ENCODE measurements at places on chromosomes 1 and 21.
A peak's percentile ranks its signal among the peaks of the same experiment; 100 is the strongest.

GRCh38 chr21:17786851-17787181 lies 32.3 kb downstream of the C21orf91 start:
- no peak for DNase-seq

DNA sequence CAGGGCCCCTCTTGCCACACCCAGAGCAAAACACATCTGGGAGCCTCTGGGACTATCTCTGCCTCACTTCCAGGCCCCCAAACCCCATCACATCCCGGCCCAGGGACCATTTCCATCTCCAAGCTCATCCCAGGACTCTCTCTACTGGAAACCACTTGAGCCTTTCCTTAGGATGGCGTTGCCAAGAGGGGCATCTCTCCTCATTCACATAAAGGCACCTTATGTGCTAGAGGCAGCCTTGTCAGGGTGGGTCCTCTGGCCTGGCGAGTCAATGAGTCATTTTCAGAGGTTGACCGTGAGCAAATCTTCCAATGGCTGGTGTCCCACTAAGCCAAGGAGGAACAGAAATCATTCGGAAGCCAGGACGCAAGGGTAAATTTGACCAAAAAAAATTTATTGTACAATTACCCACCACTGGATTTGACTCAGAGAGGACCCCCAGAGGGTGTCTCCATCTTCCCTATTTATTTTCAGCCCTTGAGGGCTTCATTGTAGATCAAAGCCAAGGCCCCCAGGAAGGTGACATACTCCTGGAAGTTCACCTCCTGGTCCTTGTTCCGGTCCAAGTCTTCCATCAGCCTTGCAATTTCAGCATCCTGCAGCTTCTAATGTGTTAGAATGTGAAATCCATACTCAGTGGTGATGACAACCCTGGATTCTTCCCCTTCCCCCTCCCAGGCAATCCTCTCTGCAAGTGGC lies 1.4 kb downstream of the S100A6 start:
- no peak for DNase-seq

- peak; percentile 88 for DNase-seq
Observed at GRCh38 chr1:39539252-39539790, 37.3 kb downstream of the PABPC4 start.

DNA sequence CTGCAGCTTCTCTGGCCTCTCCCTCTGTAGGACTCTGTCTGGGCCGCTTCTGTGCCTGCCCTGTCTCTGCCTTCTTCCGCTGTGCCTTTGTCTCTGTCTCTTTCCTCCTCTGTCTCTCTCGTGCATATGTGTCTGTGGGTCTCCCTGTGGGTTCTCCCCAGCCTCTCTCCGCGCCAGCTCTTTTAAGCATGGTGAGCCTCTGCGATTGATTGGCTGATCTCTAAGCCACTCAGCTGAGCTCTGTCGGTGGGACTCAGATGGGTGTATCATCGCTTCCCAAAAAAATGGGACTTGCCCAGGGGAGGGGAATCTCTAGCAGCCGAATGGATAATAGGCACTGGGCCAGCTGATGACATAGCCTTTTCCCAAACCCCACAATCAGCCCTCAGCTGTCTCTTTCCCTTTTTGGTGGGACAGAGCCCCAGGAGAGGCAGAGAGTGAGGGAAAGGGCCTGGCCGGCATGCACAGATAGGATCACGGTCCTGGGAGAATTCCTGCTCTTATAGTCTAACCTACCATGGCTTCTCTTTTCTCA lies at the start of gene ADAMTS4:
Gene ADAMTS4, minus strand, starts transcription at position 158 of the 535 bp plus-strand sequence. CDS start 427 bp downstream, outside the sequence.
- no peak for DNase-seq

GRCh38 chr1:168098534-168099320 lies 38.0 kb downstream of the GPR161 start:
- DNase-seq = no peak

DNA sequence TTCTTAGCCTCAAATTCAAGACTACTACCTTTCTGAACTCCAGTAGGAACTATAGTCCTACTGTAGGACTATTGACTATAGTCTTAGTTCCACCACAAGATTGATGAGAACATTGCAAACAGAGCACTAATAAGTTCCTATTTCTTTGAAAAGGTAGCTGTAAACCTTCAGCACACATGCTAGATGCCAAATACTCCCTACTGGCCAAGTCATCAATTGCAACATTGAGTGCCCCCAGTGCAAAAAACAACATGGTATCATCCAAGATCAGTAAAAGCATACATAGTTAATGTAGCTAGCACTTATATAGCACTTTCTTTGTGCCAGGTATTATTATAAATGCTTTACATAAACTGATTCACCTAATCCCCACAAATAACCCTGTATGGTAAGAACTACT lies 99.8 kb downstream of the MRPL39 start:
- no peak for DNase-seq

- DNase-seq = peak; percentile 93
Observed at GRCh38 chr1:110338309-110338885, 780 bp upstream of the RBM15 start.

DNA sequence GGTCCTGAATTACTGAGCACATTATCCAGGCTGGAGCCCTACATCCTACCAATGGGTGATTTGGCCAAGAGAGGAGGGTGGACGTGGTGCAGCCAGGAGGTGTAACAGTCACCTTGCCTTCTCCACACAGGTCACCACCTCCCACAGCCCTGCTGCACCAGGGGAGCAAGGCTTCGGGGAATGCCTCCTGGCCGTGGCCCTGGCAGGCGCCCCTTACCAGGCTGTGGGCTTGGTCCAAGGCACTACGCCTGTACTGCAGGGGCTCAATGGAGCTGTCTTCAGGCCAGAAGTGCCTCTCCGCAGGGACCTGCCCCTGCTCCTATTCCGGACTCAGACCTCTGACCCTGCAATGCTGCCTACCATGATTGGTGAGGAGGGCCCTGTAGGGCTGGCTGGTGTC lies 26.0 kb downstream of the HMGCS2 start:
- DNase-seq = no peak

GRCh38 chr1:154837672-154838171 lies 32.4 kb downstream of the KCNN3 start:
- no peak for DNase-seq

DNA sequence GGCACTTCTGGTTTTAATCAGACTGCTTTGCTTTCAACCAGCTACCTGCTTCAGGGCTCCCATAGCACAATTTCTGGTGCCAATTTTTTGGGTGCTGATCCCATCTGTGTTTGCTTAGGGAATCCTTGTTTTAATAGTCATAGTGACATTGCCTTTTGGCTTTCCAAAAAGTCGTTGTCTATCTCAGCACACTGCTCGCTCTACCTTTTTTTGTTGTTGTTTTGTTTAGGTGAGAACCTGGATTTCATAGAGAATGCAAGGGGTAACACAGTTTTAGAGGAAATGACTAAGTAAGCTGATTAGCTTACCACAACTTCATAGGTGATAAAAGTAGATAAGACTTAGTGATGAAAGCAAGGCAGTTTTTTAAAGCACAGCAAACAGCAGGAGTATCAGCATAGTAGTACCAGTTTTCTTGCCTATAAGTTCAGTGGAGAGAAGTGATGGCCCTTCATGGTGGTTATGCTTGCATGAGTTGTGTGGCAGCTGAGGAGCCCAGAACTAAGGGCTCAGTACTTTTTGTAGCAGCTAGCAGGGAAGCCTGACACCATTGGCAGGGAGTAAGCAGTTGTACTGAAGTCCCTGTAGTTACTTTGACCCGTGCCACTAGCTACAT lies 31.3 kb downstream of the NEK7 start:
- peak; percentile 6 for DNase-seq

DNA sequence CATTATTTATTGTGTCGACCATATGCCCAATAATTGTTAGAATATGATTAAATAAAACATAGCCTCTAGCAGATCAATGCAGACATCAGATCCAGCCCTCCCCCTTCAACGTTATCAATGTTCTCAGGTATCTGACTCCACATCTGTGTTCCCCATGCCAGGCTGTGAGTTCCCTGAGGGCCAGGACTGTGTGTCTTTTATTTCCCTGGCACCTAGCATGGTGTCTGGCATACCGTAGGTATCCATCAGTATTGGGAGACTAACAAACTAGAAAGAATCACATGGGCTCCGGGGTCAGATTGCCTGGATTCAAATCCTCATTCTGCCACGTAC lies 48.3 kb downstream of the SDC3 start:
- no peak for DNase-seq

GRCh38 chr21:36207577-36208320 lies 51.1 kb downstream of the DOP1B start:
- peak; percentile 74 for DNase-seq

- no peak for DNase-seq
Observed at GRCh38 chr1:171488190-171488929, 3.0 kb downstream of the PRRC2C start.

- DNase-seq = no peak
Observed at GRCh38 chr1:174408146-174408545, 39.6 kb upstream of the GPR52 start.

- DNase-seq = no peak
Observed at GRCh38 chr1:54835970-54836369, 34.8 kb upstream of the TTC22 start.

- DNase-seq = peak; percentile 90
Observed at GRCh38 chr1:41902159-41902577, 16.6 kb downstream of the HIVEP3 start.

DNA sequence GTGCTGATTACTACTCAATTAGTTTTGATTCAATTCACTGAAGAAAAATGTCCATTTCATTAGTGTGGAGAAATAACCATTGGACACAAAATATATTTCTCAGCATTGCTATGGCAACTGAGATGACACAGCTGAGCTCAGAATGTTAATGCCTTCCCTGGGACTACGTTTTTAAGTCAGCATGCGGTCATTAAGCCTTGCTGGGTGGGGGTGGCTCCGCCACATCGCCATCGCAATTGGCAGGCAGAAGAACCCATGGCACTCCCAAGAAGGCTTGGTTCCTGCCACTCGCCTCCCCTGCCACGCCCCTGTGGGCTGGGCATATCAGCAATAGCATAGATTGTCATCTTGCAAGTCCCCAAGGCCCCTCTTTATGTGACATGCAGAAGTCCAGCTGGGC lies 256.7 kb upstream of the CAMK1G start:
- DNase-seq = peak; percentile 27

GRCh38 chr1:60149251-60149650 lies 75.7 kb upstream of the C1orf87 start:
- peak; percentile 42 for DNase-seq

- peak; percentile 76 for DNase-seq
Observed at GRCh38 chr1:196678510-196678884, 26.7 kb downstream of the CFH start.

- peak; percentile 63 for DNase-seq
Observed at GRCh38 chr1:216910081-216910840, 187.0 kb upstream of the ESRRG start.

DNA sequence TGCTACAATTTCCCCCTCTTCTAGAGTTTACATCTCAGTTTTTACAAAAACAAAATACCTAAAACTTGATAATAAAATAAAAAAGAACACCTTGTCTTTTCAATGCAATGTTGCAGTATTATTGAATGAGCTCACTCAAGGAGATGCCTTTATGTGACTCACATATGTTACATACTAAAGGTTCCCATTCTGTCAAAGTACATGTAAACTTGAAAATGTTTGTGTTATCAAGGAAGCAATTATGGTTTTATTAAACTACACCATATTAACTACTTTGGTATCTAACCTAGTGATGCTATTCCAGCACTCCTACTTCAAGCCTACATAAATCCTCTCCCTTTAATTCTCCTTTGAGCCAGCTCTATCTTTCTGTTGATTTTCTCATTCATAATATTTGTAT lies 658.3 kb downstream of the PTPRC start:
- DNase-seq = no peak

GRCh38 chr1:168007691-168008090 lies 70.8 kb upstream of the MPC2 start:
- DNase-seq = no peak

DNA sequence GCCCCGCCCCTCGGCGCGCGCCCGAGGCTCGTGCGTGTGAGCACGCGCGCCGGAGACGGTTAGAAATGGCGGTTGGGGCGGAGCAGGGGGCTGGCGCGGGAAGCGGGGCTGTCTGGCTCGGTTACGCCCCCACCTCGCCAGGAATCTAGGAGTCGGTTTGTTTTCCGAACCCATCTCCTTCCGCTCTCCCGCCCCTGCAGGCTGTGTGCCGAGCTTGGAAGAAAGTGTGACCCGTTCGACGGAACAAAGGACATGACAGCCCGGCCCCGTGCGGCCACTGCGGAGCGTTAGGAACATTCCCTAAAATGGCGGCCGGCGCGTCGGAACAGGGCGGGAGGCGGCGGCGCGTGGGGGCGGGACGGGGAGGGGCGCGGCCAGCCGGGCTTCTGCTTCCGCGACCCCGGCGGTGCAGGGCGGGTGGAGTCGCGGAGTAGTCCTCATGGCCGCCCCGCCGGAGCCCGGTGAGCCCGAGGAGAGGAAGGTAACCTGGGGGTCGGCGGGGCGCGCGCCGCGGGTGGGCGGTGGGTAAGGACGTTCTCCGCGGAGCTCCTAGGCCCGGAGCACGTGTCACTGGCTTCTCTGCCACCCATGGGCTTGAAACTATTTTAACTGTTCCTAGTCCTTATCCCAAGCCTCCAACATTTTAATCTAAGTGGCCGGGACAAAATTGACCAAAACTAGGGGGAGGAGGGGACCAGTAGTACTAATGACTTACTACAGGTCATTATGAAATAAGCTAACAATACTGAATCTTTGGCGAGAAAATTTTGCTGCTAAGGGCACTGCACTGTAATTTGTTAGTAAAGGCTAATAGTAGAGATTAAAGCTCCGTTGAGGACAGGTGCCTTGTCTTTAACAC lies at the start of gene COX20:
Gene COX20, plus strand, starts transcription at position 383 of the 859 bp plus-strand sequence. Its CDS starts 57 bp downstream, at position 440.
- DNase-seq = peak; percentile 97

DNA sequence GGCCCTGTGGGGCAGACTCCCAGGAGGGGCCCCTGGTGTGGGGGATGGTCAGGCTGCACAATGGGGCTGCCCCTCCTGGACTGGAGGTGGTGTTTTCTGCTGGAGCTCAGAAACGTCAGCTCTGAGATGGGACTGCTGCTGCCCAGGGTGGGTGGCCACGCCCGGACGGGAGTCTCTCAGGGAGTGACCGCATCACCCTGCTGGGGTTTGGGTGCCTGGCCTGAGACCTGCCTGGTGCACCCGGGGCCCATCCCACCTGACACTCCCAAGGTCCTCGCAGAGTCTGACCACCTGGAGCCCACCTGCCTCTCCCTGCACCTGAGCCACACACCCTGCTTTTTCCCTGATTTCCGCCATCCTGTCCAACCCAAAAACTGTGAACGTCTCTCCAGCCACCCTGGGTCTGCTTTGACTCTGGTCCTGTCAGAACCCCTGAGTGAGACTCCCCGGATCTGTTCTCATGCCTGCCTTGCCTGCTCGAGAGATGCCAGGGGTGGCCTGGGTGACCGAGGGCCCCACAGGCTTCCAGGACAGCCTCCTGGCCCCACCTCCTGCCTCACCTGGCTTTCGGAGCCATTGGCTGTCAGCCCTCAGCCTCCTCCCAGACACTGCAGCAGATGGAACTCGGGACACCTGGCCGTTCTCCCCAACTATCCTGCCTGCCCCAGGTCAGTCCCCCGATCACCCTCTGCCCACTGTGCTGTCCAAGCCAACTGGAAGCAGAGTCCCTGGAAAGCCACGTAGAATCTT lies 11.6 kb upstream of the SMYD3 start:
- no peak for DNase-seq
